ENCODE measurements at places on chromosomes 11 and 22. TPM values are rescaled to one million over a fixed set of nuclear protein-coding genes. Genes with fewer than 3 reads are reported as not detected.

- peak; percentile 78 for ATAC-seq
Measured at GRCh38 chr11:36500315-36500721, 9.8 kb downstream of the TRAF6 start.

DNA sequence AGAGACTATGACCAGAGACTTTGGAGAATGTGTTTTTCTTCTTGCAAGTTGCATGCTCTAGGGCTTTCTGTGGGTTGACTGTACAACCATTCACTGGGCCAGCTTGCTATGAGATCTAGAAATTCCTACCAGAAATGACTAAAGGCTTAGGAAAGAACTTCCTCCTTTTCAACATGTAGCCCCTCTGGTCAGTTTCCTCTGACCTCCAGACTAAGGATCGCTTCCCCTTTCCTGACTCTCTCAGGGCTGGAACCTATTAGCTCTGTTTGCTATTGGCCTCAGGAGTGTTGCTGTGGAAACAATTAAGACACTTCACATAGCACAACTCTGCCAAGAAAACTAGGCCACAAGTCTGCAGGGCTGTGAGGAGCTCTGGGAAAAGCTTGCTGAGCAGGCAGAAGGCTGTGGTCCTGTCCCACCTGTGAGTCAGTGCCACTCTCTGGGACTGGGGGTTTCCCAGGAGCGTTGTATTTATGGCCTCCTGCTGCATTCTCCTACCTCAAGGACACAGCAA lies 10.7 kb downstream of the CRY2 start:
- peak; percentile 47 for ATAC-seq

GRCh38 chr22:25555586-25555985 lies 8.9 kb upstream of the GRK3 start:
- ATAC-seq: no peak

- ATAC-seq: no peak
Measured at GRCh38 chr22:27115816-27116256, 458.4 kb downstream of the MIAT start.

DNA sequence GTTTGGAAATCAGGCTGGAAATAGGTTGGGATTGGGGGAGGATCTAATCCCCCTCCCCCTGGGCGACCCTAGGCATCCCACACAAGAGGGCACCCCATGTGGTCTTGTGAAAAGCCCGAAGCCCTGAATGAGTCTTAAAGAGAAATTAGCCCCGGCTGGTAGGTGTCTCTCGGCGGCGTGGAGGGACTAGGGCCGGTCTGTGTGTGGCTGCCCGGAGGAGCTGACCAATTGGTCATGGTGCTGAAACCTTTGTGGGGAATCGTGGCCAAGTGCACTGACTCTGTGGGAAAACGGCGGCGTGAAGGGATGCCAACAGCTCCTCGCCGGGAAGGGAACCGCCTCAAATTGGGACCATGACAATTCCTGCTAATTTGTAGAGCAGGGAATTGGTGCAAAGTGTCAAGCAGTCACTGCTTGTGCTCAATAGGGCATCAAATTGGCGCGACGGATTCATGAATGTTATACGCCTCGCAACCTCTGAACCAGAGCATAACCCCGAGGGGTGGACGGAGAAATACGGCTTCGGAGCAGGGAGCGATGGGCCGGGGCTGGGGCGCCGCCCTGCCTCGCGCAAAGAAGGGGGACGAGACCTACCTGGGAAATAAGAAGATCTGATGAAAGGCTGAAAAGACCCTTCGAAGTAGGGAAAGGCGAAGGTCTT lies 1.5 kb downstream of the DBX1 start:
- ATAC-seq: no peak

- no peak for ATAC-seq
Measured at GRCh38 chr11:67396587-67397389, 4.9 kb downstream of the PPP1CA start.

GRCh38 chr11:30479899-30480298 lies 106.3 kb downstream of the MPPED2 start:
- no peak for ATAC-seq

DNA sequence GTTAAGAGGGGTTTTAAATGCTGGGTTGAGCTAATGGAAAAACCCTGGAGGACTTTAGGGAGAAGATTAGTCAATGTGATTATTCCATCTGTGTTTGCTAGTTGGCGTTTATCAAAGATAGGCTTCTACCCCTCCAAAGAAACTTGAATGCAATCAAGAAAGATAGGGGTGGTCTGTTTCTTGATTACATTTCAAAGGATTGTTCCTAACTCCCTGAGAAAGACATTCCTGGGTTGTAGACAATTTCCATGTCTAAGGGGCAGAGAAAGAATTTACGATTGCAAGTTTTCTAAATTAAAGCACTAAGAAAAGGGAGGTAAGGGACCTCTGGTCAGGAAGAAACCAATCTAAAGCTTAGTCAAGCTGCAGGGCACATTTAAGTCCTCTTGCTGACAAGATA lies 2268.7 kb downstream of the LRRC4C start:
- no peak for ATAC-seq

DNA sequence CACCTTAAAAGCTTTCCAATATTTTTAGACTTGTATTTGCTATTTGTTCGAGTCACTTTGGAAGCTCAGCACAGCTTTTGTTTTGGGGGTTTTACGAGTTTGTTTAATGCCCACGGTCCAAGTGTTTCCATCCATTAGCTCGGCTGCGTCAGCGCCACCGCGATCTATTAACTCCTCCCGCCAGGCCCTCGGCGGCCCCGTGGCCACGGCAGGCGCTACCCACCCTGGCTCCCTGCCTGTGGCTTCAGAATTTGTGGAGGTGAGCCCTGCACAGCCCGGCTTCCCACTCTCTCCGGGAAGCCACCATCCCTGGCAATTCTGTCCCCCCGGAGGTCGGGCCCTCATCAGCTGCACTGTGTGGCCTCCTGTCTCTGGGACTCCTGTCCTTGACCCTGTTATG lies 648.5 kb downstream of the BRD1 start:
- ATAC-seq: no peak

DNA sequence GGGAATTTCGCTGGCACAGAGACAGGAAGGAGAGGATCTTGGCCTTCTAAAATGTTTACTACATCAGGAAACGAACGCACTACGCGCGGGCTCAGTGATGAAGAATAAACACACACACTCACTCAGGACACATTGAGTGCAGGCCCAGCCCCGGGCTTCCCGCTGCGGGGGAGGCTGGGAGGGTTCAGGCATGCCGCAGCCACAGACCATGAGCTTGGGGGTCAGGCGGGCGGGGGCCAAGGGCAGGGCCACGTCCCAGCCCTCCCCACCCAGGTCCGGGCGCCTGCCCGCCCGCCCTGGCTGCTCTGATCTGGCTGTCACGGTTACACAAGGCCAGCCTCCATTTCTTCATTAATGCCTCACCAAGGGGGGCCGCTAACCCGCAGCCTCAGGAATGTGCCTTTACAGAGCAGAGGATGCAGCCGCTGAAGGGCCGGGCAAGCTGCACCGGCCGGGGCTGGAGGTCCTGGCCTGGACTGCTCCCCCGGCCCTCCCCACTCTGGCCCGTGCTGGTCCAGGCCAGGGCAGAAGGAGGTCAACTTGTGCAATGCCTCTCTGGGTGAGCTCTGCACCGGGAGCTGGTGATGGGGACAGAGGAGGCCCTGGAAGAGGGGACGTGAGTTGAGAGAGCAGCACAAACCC lies 41.7 kb downstream of the IGF2 start:
- no peak for ATAC-seq

- ATAC-seq: no peak
Measured at GRCh38 chr22:45742866-45743450, 71.3 kb downstream of the ATXN10 start.

DNA sequence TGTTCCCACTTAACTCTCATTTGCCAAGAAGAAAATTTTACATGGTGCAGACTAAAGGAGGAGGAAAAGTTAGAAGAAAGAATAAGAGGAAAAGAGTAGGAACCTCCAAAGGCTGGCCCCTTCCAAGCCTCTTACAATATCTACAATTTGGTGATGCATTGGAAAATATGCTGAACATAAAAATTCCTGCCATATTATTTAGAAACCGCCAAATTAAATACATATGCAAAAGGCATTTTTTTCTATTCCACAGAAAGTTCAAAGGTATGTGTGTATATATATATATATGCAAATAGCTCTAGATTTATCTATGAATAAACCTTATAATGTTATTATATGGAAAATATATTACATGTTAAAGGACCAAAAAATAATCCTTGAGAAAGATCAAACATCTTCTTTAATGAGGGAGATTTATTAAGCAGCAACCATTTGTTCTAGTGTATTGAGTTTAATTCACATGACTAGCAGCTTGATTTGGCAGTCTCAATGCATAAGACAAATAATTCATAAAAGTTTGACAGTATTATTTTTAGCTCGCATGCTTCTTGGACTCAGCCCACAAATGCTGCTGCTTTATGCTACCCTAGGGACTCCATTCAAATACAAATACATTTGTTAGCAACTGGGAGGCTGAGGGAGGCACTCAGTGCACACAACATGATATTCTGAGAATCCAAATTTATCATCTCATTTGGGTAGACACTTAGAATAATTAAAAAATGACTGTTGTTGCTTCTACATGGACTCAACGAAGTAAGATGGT lies 184.9 kb downstream of the SBF2 start:
- ATAC-seq: no peak

DNA sequence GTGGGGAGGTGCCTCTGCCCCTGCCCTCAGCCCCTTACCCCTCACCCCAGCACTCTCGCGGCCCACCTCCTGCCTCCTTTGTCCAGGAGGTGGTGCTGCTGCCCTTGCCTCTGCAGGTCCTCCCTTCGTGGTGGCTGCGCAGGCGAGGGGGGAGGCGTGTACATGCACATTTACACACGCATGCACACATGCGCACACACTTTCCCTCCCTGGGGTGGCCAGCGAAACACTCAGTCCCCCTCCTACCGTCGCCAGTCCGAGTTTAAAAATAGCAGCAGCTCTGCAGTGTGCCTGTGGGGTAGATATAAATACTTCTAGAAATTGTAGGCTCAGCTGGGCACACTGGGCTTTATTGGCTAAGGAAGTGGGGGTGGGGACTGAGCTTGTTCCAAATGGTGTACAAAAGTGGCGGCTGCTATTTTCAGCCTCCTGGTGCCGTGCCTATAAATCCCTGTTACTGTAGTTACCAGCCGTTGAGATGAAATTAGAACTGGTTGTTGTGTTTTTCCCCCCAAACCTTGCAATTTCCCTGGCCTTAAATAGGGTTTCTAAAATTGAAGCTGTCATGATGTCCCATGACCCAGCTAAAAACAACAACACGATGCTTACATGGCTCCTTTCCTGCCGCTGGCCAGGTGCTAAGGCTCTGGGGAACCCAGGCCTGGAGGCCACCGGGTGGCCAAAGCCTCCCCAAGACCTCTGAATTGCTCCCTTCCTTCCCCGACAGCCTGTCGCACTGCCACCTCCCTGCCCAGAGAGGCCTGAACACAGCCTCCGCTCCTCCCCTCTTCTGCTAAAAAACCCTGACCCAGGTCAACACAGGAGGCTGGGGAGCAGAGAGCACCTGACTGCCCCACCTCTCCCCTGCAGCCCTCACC lies 12.4 kb downstream of the PICK1 start:
- ATAC-seq: no peak

DNA sequence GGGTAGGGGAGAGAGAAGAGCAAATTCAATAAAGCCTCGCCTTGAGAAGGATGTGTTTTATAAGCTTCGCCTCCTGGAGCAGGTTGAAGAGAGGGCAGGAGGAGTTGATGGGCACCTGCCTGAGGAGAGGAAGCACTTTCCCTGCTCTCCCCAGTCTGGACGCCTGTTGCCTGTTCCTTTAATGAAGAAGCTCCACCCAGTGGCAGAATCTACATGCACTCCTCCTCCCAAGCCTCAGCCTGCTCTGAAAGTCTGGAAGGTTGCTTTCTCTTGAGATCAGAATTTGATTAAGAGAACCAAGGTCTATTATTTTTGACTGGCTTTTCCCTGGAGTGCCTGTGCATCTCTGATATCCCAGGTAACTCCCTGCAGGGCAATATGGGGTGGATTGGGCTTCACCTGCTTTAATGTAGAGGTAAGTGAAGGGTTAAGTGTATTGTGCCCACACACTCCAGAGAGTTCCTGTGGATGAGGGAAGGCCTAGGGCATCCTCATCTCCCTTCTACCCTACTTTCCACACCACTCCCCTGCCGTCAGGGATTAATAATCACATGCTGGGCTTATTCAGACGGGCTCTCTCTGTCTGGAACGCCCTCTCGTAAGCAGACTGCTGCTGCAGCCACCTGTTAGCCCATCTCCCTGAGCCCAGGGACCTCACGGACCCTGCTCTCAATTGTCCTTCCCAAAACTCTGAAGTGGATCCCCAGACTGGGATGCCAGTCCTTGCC lies 22.3 kb downstream of the NTM start:
- no peak for ATAC-seq

GRCh38 chr11:78190871-78191538 lies 2.3 kb downstream of the USP35 start:
- ATAC-seq: no peak

DNA sequence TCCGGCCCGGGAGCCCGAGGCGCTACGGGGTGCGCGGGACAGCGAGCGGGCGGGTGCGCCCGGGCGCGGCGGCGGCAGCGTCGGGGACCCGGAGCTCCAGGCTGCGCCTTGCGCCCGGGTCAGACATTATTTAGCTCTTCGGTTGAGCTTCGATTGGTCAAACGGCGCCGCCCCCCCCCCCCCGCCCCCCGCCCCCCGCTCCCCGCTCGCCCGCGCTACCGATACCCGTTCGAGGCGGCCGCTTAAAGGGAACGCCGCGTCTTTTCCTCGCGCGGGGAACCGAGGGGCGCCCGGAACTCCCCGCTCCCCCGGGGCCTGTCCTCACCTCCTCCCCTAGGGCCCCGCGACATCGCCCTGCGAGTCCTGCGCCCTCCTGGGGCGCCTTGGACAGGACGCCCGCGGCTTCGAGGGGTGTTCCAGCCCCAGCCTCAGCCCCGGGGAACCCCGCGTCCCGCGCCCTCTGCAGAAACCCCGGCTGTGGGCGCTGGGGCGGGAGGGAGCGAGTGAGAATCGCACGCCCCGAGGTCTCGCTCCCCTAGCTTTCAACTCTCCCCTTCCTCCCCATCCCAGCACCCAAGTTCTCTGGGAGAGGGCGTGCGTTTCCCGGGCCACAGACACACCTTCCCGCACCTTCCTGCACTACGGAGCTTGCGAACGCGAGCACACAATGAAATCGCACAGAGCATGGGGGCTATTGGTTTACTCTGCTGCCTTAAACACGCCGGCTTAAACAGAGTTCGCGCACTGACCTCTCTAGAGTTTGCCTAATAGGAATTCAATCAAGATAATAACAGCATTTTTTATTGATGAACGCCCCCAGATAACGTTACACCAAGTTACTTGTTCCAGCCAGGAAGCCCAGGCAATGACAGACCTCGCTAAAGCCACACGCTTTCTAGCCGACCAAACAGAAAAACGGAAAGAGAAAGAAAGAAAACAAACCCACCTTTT lies at the start of gene BDNF:
BDNF (minus strand) TSS at position 105 of the 951 bp plus-strand sequence. CDS start 41,891 bp downstream, outside the sequence.
- ATAC-seq: peak; percentile 18

DNA sequence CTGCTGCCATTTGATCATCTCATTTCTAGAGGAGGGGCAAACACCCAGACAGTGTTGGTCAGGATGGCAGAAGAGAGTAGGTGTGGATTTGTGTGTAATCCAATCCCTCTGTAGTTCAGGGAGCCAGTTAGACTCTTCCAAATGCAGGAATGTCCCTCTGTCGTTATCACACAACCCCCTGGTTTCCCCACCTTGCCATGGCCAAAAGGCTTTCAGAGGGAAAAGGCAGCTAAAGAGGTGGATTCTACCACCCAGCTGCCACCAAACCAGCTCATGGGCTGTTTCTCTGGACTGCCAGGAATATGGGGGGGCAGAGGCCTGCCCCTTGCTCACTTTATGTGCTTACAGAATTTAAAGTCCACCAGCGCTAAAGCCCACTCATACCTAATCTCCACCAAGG lies 18.1 kb downstream of the TSKU start:
- no peak for ATAC-seq

Gene BACE1
- total RNA-seq: 0.17 TPM

Gene FERMT3
- 191 TPM for total RNA-seq

Gene NEFH
- 1.3 TPM for total RNA-seq

Gene CCDC188
- total RNA-seq: 0.32 TPM

Gene NOX4
- not detected for total RNA-seq

Gene CASP5
- not detected for total RNA-seq

Gene PGA5
- not detected for total RNA-seq
